ENCODE measurements at places on chromosomes 13 and 19.

DNA sequence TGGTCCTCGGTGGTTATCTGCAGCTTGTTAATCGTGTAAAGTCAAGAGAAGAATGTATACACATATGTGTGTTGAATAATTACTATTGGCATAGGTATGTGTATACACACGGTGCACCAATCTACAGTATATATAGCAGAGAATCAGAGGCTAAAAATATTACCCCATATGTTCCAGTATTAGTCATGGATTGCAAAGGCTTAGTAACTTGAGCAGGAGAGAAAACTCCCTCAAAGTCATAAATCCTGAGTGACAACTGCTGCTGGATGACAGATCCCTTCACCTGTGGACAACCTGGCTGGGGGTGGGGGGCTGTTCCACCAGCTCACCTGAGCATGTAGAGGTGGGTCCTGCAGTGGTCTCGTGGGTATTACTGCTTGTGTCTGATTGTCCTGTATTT lies 185.0 kb downstream of the ZNF536 start:
- no peak for DNase-seq

DNA sequence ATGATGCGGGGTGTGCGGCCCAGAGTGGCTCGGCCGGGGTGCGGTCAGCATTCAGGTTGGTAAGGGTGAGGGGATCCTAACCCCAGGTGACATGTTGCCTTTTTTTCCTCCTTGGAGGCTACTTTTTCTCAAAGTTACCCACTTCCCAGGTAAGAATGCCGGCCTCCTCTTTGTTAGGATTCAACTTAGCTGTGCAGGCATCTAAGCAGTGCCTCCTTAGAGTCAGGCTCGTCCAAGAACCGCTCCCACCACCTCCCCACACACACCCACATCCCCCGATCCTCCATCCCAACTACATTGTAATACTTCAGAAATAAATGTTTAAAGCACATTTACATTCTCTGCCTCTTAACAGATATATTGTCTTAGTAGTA lies 733 bp upstream of the ENOX1 start:
- DNase-seq, result no peak

- DNase-seq, result no peak
Observed at GRCh38 chr13:46345866-46346265, 41.2 kb downstream of the RUBCNL start.

GRCh38 chr19:35177377-35178274 lies 23.1 kb downstream of the FXYD5 start:
- peak; percentile 70 for DNase-seq

GRCh38 chr13:42395086-42395821 lies 123.3 kb downstream of the AKAP11 start:
- DNase-seq, result no peak

DNA sequence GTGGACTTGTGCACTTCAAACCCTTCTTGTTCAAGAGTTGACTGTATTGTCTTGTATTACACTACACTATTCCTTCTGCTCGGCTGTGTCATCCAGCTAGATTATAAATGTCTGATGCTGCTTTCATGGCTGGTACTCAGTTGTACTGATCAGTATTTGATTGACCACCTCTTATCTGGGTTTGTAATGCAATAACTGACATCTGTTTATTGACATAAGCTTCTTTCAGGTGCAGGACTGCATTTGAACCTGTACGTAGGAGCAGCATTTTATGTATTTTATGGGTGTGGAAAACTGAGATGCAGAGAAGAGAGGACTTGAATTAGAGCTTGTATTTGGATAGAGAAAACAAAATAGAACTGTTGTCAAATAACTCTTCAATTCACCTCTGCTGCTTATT lies 309.2 kb downstream of the FGF9 start:
- DNase-seq, result no peak
